Fibroblast of skin of abdomen (primary cell): ENCODE measurements at places on chromosomes 11 and 22.
A peak's percentile ranks its signal among the peaks of the same experiment; 100 is the strongest.

GRCh38 chr22:27535452-27535851 lies 266.1 kb downstream of the MN1 start:
- no peak for DNase-seq

DNA sequence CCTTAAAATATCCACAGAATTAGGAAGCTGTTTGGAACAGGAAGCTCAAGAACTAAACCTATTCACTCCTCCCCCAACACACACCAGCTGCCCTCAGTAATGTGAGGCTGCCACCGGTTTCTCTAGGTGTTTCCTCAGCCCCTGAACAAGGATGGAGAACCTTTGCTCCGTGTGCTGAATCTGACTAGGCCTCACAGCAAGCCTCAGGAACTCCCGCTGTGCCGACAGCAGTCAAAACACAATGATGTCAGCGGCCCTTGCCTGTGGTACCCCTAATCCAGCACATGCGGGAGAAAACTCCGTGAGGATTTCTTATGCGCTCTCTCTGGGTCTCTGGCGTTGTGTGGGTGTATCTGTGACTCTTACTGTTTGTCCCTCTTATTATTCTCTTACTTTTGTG lies 153.3 kb downstream of the EFCAB6 start:
- no peak for DNase-seq

GRCh38 chr11:114412946-114413345 lies 12.5 kb downstream of the RBM7 start:
- no peak for DNase-seq

- DNase-seq = no peak
These were observed 17.3 kb upstream of the RASD2 start for GRCh38 chr22:35523167-35523947.

- peak; percentile 88 for DNase-seq
These were observed 42.2 kb downstream of the WNT7B start for GRCh38 chr22:45934659-45935341.

DNA sequence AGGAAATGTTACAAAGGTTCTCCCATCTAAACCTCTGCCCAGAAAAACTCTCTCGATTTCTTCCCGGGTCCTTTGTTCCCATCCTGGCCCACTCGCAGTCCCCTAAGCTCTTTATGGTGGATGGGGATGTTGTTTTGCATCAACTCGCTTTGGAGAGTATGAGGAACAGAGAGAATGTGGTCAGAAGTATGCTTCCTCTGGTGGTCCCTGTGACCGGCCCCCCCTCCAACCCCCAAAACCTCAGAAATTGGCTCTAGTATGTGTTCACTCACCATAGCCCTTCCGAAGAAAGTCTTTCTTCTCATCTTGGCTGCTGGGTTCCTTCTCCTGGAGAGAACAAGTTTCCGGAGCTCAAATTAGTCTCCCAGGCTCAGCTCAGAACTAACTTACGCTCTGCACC lies 54.4 kb downstream of the GRAMD1B start:
- no peak for DNase-seq

GRCh38 chr22:48104766-48105165 lies 1342.3 kb downstream of the TBC1D22A start:
- no peak for DNase-seq

GRCh38 chr11:405323-405953 lies 9.4 kb downstream of the SIGIRR start:
- DNase-seq = no peak

DNA sequence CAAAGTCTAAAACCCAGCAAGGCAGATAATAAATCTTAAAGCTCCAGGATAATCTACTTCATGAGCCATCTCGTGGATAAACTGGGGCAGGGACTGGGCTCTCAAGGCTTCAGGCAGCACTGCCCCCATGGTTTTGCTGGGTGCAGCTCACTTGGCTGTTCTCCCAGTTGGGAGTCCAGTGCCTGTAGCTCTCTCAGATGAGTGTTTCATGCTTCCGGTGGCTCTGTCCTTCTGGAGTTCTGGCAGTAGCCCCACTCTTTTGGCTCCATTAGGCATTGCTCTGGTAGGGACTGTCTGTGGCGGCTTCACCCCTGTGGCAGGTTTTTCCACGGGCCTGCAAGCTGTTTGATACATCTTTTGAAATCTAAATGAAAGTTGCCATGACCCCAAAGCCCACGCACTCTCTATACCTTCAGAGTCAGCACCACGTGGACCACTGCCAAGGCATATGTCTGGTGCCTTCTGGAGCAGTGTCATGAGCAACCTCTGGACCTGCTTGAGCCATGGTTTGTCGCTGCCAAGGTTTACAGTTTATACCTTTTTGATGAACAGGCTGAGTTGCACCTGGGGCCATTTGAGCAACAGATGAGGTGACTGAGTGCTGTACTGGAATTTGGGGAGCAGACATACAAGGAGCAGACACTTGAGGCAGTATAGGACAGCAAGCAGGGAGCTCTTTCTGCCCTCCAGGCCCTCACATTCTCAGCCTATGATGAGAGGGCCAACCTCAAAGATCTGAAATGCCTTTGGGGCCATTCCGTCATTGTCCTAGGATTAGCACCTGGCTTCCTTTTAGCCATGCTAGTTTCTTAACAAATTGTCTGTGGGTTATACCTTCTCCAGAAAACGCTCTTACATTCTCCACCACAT lies 48.6 kb downstream of the MTNR1B start:
- no peak for DNase-seq

DNA sequence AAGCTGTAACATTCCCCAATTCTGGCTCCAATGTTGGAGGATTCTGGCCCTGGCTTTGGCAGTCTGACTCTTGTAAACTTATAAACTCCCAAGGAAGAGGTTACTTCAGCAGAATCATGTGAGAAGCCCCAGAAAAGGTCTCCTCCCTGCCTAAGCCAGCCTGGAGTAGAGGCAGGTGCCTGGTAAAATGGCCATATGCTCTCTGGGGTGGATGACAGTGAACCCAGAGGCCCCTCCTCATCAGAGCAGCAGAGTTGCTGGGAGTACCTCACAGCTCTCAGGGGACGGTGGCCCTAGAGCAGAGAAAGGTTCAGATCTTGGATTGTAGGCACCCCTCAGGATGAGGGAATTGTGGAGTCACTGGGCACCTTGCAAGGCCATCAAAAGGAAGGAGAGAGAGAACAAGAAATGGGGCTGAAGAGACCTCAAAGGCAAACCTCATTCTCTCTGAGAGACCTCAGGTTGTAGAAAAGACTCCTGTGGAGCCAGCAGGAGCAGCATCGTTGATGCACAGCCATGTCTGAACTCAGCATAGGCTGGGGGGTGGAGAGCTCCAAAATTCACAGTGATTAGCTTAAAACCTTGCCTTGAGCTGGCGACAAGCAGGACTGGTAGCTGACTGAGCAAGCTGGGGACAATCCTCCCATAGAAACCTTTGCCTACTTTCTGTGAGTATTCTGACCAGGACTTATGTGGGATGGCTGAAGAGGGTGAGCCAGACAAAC lies 4.9 kb upstream of the P2RY6 start:
- no peak for DNase-seq

GRCh38 chr11:44627165-44627789 lies 61.8 kb downstream of the CD82 start:
- no peak for DNase-seq

- DNase-seq = peak; percentile 59
These were observed 13.5 kb downstream of the CCDC90B start for GRCh38 chr11:83272627-83273026.

GRCh38 chr11:69209421-69210309 lies 53.9 kb downstream of the SMIM38 start:
- DNase-seq = no peak

- DNase-seq = no peak
These were observed 16.8 kb downstream of the LUZP2 start for GRCh38 chr11:24513479-24514218.

DNA sequence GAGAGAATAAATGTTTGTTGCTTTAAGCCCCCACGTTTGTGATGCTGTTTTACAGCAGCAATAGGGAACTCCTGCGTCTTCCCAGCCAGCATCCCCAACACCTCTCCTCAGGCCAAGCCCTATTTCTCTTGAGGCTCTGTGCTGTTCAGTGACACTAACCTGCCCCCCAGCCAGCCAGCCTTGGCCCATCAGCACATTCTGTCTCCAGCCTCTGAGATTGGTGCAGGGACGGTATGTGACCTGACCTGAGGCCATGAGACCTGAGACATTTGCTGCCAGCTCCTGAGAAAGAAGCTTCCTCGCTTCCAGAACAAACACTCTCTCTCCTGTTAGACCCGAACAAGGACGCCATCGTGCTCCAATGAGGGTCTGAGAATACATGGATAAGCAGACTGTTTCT lies 38.5 kb upstream of the SLC35C1 start:
- DNase-seq = no peak

GRCh38 chr22:47046411-47047065 lies 284.1 kb downstream of the TBC1D22A start:
- no peak for DNase-seq

DNA sequence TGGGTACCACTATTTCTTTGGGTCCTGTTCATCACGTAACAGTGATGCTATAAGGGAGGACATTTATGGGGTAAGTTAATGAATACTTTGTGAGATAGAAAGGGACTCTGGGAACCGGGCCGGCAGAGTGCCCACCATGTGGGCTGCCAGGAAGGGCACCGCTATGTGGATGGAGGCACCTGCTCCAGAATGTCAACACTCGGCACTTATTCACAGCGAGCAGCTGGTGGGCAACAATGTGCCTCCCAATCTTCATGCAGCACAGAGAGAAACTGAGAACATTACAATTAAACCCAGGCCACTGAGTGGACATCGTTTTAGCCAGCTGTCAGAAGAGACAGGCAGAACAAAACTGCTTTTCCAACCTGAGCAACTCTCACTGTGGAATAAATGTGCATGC lies 15.8 kb upstream of the ELFN2 start:
- DNase-seq = no peak

DNA sequence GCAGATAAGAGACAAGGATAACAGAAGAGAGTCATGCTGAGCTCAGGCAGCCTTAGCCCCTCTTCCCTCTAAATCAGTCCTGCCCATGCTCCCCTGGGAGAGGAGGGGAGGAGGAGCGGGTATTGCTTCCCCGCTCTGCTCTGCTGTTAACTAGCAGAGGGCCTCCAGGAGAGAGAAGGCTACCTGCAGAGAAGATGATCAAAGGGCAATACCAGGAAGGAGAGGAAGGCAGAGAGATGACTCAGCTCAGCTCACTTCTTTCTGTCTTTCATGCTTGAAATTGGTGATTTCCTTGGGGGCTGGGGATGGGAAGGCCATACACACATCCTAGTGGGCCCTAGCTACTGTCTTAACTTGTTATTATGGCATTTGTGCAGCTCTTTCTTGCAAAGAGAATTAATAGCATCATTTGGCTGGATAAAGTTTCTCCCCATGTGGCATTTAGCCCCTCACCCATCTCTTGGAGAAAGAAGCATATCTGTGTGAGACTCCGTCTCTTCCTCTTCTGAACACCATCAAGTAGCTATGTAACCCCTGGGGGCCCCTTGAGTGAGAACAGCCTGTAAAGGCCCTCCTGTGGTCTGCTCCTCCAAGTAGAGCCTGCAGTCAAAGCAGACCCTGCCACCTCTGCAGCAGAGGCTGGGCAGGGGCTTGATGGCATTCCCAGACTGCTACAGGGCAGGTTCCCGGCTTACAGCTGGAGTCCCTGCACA lies 33.4 kb upstream of the AMOTL1 start:
- no peak for DNase-seq

DNA sequence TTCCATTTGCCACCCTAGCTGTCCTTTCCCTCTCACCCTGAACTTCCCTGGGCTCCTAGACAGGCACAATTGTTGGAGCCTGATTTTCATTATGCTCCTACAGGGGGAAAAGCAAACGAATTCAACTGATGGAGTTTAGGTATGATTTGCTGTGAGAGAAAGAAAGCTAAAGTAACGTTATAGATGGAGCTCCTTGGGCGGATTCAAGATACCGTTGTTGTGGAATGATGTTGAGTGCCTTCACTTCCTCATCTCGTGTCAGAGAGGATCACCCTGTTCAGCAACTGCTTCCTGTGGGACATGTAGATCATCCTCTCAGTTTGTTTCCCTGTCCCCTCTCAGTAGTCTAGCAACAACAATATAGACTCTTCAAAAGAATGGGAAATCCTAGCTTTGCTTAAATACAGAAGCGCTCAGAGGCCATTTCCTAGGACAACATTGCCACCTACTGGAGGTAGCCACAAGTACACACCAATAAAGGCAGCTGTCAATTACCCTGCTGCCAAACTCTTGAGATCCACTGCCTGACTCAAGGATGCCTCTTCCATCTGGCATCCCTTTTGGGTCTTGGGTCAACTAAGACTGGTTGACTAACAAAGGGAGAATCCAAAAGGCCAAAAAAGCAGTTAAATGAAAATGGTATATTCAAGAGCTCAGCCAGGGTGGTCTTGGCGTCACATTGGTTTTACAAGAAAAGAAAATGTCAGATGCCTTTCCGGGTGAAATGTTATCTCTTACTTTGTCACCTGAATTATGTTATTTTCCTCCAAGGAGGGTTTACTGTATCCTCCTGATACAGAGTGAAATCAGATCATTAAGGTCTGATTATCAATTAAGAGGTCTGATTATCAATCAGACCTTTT lies 13.5 kb upstream of the DTX4 start:
- peak; percentile 70 for DNase-seq

DNA sequence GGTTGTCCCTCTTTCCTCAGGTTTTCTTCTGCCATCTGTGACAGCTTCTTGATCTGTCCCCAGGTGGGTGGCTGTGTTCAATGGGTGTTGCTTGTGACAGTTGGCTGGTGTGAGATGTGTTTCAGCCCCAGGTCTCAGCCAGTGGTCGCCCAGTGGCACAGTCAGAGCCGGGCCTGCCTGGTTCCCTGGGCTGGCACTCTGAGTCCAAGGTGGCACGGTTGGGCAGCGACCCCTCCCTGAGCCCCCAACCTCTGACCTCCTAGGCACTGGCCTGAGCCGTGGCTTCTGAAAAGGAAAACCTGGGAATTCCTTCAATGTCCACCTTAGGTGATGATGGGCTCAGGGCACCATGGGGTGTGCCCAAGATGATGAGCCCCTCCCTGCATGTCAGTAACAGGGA lies 14.0 kb upstream of the PRODH start:
- DNase-seq = no peak

GRCh38 chr22:27083610-27084009 lies 426.2 kb downstream of the MIAT start:
- DNase-seq = no peak

- DNase-seq = no peak
These were observed 149.1 kb upstream of the RASSF10 start for GRCh38 chr11:12859872-12860657.

DNA sequence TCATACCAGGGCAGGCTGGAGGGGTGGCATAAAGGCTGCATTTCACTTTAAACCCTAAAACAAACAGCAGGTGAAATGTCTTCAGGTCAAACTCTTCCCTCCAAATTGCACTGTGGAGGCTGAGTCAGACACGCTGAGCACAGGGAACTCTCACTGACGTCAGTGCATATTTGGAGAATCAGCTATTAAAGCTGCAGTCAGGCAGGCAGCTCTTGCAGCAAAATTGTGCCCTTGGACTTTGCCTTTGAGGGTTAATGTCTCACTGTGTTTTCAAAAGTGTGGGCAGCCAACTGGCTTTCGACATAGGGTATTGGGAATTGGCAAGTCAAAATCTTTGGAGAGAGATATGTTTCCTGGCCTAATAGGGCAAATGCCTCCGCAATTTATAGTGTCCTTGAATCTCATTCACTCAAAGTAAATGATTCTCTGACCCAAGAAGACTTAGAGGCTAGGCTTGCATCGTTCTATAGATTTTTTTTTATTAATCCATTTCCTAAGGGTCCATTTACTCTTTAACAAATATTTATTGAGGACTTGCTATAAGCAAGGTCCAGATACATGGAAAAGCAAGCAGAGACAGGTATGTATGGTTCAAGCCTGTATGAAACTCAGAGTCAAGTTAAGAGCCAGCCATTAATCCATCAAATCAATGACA lies 27.7 kb upstream of the SMCO4 start:
- DNase-seq = peak; percentile 29

GRCh38 chr11:45809456-45810395 lies 4.8 kb downstream of the SLC35C1 start:
- no peak for DNase-seq
